Activated T-helper 1 cell treated with anti-CD3 and anti-CD28 coated beads, Interleukin-2, amount 50 U/mL, for 16 hours (primary cell): ENCODE measurements at places on chromosomes 5 and 9.

GRCh38 chr5:125597338-125597737 lies 825.9 kb upstream of the GRAMD2B start:
- no peak for DNase-seq

DNA sequence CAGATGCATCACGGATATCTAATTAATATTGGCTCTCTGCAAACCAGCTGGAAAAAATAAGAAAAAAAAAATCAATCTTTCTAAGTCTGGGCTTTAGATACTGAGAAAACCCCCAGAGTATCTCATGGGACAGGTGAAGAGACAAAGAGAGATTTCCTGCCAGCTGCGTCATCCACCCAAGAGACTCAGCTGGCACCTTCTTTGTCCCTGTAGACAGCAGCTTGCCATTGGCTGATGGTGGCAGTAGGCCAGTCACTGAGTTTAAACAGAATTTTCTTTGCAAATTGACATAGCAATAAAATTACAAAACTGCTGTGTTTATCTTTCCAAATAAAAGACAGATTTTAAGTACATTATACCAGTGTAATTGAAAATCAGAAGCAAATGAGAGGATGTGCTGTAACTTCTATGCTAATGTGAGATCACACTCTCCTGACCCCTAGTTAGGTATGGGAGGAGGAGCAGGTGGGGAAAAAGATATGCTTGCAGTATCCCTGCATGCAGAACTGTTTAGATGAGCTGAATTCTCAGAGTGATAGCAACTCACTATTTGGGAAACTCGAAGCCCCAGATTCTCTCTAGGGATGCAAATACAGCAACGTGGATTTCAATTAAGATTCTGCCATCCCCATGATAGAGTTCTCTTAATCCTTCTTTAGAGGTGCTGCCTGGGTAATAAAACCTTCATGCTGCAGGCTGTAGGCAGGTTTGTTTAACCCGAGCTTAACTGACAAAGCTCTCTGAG lies 72.2 kb downstream of the NMUR2 start:
- DNase-seq: no peak

DNA sequence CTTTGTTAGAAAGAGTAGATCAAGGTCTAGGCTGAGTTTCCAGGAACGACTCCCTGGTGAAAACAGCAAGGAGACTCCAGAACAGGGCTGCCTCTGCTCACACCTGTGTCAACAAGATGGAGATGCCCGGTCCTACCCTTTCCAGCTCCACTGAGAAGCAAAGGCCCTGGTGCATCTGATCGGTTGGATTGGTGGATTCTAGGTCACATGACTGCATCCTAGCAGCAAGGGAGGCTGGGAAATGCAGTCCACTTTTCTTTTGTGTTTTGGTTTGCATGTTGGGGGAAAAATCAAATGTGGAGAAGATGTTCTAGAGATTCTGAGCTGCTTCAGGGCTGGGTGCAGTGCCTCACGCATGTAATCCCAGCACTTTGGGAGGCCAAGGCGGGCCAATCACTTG lies 82.0 kb upstream of the TRIO start:
- no peak for DNase-seq

GRCh38 chr9:18746631-18747030 lies 272.7 kb downstream of the ADAMTSL1 start:
- DNase-seq: no peak

DNA sequence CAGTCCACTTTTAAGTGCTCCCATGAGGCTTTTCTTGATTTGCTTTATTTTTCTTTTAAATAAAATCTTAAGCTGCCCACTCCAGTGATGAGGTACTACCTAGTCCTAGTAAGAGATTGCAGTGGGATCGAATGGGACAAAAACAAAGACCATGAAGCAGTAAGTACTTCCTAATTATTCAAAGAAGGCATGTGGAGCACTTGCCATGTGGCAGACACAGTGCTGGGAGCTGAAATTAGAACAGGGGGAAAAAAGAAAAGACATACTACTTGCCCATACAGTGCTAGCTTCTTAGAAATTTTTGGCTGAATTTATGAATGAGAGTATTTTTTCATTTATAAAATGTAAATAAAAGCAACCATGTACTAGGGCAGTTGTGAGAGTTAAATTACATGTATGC lies 239.9 kb upstream of the TNC start:
- no peak for DNase-seq

- no peak for DNase-seq
Measured at GRCh38 chr9:87751868-87752267, 25.9 kb downstream of the CTSL start.

DNA sequence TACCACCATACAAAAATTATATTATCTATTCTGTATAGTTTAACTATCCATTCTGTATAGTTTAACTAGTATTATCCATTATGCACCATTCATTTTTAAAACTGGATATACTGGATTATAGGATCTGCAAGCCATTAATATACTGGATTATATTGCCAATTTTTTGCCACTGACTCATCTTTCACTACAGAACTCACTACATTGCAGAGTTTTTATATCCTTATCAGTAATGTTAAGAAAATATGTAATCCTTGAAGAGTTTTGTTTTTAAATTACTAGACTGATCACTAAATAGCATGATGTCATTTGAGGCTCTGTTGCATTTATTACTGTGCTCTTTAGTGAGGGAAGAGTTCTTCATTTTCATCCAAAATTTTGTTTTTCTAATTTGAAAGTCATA lies 109.8 kb upstream of the SNX2 start:
- no peak for DNase-seq

GRCh38 chr9:125679597-125680189 lies 27.3 kb downstream of the MAPKAP1 start:
- no peak for DNase-seq

DNA sequence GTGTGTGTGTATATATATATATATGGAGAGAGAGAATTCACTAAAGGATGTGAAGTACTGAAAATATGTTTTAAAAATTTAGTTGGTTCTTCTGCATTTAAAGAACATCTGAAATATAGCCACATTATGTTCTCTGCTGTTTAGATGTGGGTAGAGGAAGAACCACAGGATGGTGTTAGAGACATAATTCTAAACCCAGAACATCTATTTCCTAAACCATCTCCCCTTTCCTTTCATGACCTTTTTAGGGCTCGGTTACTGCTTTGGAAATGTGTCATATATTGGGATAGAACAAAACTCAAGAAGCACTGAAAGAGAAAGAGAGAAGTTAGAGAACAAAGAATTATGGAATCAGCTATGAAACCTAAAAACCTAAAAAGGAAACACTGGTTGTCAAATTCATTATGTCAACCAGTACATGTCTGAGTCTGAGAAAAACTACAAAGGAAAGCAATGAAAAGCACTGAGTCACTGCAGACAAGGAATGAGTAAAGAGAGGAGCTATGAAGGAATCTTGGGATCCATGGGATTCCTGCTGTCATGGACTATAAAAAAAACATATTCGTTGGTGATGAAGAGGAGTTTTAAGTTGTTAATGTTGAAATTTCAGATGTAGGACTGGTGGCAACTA lies 28.4 kb downstream of the SLC12A2 start:
- no peak for DNase-seq

GRCh38 chr9:133238272-133238850 lies 29.3 kb upstream of the OBP2B start:
- DNase-seq: no peak

DNA sequence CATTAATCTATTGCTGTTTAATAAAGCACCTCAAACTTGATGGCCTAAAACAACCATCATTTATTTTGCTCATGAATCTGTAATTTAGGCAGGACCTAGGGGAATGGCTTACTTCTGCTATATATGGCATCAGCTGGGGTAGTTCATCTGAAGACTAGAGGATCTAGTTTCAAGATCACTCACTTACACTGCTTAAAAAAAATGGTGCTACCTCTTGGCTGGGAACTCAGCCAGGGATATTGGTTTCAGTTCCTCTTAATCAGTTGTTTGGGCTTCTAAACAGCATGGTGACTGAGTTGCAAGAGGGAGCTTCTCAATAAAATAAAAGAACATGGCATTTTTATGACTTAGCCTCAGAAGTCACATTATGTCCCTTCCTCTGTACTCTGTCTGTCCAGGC lies 142.0 kb downstream of the FAM114A2 start:
- DNase-seq: no peak

GRCh38 chr9:16728137-16728508 lies 142.3 kb downstream of the BNC2 start:
- DNase-seq: no peak

DNA sequence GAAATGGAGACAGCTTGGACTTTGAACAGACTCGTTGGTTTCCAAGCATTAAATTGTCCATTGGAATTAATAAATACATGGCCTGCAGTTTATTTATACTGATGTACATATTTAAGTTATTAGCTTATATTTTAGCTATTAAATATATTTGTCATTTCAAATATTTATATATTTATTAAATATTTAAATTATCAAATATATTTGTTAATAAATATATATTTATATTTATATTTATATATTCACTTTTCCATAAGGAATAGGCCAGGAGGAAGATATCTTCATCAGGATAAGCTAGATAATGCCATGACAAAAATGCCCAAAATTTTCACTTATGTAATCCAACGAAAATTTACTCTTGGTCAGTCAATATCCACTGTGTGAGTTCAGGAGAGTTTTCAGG lies 229.9 kb downstream of the ZNF608 start:
- DNase-seq: no peak

DNA sequence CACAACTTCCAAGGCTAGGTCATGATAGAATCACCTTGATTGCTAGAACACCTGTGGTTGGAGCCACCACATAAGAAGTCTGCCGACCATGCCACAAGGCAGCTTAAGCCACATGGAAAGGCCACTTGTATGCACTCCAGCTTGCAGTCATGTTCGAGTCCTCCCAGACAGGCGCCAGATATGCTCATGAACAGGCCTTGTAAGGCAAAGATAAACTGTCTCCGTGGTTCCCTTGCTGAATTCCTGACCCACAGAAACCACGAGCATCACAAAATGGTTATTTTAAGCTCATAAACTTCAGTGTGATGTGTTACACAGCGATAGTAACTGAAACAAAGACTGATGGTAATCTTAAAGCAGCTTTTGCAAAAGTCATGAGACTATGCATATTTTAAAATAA lies 188.4 kb upstream of the DAPK1 start:
- DNase-seq: no peak

- DNase-seq: no peak
Measured at GRCh38 chr5:141747152-141748141, 65.4 kb upstream of the ARAP3 start.

DNA sequence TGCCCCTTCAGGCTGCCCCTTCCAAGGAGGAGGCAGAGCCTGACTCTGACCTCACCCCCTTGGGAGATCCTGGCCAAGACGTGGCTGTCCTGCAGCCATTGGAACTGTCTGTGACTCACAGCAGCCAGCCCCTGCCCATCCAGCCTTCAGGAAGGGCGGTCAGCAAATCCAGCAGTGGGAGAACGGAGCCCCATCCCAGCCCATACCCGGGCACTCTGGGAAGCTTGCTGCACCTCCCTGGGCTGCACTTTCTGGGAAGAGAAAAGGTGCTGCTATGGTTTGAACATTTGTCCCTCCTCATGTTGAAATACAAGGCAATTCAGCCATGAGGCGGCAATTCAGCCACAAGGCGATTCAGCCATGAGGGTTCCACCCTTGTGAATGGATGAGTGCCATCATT lies 24.4 kb downstream of the CCDC187 start:
- no peak for DNase-seq

DNA sequence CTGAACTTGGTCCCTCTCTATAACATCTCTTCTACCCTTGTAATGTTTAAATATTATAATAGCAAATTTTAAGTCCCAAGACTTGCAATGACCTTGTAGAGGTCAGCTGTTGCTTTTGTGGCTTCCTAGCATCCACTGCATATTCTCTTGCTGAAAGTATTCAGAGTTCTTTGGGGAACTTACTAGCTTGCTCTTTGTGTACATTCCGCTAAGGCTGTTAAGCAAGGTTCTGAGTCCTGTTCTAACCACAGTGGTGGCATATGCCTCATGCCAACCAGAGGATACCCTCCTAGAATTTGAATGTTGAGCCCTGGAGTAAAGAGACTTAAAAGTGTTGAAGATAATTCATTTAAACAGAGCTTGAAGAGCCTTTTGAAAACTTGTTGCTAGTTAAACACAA lies 570.9 kb downstream of the TLE1 start:
- DNase-seq: no peak

DNA sequence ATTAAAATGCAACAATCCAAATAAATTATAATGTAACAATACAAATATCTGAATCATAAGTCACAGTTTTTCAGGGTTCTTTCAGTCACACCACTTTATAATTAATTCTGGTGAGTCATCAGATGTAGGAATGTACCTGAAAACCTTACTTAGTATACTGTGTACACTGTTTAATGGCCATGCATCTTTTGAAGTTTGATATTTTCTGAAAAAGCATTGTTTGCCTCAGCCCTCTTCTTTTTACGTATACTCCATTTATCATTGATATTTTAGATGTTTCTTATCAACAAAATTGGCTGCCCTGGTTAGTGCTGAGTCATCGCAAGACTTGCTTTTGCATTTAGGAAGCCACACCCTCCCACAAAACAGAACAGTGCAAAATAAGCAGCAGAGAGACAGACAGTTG lies 218.6 kb downstream of the PJA2 start:
- DNase-seq: no peak

DNA sequence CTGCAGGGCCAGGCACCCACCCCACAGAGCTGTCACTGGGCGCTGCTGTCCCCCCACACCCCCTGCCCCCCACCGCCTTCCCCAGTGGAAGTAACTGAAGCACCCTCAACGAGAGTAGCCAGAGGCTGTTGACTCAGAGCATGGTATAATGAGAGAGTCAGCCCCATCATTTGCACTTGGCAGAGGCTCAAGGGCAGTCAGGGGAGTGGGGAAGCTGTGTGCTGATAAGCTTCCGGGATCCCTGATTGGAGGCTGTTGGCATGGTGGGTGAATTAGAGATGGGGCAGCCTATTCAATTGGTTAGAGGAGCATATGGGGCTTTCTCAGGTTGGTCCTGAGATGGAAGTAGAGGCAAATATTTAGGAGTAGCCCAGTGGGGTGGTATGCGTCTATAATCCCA lies 77.1 kb upstream of the GOLM1 start:
- no peak for DNase-seq

- DNase-seq: no peak
Measured at GRCh38 chr5:32150366-32150765, 23.8 kb downstream of the GOLPH3 start.

DNA sequence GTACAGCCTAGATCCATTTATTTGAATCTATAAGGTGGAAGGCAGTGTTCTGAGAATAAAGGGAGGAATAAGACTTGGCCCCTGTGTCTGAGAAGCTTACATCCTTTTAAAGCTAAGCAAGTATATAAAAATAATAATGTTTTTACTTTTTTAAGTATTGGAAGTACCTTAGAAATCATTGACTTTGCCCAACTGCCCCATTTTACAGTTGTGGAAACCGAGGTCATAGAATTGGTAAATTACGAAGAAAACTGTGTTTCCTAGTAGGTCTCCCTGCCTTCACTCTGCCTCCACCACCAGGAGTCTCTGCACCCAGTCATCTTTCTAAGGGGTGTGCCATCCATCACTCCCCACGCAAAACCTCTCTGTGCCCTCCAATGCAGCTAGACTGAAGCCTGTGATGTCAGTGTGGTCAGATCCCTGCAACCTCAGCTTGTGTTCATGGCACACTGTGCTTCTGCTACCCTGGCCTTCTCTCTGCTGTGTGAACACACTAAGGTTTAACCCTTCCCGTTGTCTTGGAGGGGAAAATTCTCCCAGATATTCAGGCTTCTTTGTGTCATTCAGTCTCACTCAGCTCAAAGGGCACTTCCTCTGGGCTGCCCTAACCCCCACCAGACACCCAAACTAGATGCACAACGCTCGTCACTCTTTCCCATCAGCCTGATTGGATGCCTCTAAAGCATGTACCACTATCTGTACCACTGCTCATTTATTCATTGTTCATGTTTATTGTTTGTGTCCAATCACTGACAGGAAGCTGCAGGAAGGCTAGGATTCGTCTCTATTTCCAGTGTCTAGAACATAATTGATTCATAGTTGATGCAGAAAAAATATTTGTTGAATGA lies 18.2 kb downstream of the ADRB2 start:
- no peak for DNase-seq

- no peak for DNase-seq
Measured at GRCh38 chr9:136985027-136985602, 2.3 kb downstream of the LCNL1 start.
